ENCODE measurements at places on chromosomes 2 and 18.

DNA sequence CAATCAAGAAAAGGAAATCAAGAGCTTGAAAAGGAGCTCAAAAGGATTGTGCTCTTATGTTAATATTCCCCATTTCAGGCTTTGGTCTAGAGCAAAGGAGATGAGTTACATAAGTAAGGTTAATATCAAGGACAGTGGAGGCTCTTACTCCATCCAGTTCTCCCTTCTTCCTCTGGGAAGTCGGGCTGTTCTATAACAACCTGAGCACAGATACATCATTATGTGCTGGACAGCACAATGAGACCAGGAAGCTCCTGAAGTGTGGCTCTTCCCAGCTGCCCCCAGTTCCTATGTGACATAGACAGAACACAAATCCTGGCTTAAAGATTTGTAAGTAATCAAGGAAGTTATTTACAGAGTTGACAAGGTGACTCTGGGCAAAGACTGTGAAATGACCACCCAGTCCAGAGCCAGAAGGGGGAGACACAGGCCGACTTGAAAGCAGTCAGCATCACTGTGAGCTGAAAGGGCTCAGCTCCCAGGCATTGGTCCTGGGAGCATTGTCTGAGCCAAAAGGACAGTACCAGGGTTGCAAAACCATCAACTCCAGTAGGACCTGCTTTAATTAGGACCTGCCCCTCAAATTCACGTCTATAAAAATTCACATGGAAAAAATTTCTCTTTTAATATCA, 917.6 kb upstream of the ACVR2A start:
- no peak for DNase-seq

- peak; percentile 77 for DNase-seq
These were observed 202 bp downstream of the MCEE start for GRCh38 chr2:71129902-71130151.

DNA sequence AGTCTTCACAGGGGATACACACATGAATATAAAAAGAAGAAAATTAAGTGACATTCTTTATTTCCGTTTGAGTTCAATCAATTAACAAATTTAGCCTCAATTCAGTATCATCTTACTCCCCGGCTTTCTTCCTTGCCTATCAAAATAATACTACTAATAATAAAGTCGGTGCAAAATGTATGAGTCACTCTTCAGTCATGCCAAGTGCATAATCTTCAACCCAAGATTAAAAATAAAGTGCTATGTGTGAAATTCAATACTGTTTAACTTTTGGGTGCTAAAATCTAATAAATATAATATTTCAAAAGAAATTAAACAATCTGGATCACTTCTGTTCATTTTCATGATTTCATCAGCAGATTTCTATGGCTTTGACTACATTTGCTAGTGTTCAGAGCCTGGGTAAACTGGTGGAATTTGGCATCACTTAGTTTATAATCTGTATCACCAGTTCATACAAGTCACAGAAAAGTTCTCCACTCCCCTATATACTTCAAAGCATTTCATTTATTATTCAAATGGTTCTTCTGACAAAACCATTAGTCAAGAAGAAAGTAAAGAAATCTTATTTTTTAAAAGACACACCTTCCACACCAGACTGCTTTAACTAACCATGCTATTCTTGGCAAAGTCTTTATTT, 183.6 kb downstream of the THADA start:
- no peak for DNase-seq

DNA sequence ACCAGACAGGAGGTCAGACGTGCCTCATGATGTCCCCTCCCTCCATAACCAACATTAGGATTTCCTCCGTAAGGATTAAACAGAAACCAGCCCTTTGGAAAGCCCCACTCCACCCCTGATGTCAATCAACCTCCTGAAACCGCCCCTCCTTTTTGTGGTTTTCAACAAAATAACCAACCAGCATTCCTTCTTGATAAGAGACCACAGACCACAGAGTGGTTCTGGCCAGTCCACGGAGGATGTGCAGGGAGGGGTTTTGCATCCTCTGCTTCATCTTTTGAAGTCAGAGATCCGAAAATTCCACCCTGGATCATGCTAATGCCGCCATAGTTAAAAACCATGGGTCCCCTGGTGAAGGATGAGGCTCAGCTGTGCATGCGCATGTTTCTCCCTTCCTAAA, 180.0 kb upstream of the CCDC150 start:
- DNase-seq, result peak; percentile 25

GRCh38 chr2:54678719-54679118, 44.7 kb upstream of the EML6 start:
- no peak for DNase-seq

- DNase-seq, result peak; percentile 37
These were observed 48.1 kb upstream of the SIGLEC15 start for GRCh38 chr18:45777393-45777792.

DNA sequence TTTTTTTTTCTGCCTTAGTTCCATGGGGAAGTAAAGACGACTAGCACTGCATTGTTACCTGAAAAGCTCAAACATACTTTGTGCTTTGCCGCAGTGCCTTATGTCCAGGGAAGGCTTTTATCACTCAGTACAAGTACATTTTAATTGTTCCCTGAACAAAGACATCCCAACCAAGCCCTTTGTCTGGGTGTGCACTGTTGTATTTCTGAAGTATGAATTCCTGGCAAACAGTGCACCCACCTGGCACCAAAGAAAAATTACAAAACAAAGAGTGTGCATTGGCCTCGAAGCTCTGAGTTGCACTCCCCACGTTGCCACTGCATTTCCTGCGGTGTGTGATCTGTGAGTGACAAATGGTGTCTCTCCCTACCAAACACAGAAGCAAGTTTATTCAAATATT, 858.5 kb upstream of the PIK3C3 start:
- no peak for DNase-seq

DNA sequence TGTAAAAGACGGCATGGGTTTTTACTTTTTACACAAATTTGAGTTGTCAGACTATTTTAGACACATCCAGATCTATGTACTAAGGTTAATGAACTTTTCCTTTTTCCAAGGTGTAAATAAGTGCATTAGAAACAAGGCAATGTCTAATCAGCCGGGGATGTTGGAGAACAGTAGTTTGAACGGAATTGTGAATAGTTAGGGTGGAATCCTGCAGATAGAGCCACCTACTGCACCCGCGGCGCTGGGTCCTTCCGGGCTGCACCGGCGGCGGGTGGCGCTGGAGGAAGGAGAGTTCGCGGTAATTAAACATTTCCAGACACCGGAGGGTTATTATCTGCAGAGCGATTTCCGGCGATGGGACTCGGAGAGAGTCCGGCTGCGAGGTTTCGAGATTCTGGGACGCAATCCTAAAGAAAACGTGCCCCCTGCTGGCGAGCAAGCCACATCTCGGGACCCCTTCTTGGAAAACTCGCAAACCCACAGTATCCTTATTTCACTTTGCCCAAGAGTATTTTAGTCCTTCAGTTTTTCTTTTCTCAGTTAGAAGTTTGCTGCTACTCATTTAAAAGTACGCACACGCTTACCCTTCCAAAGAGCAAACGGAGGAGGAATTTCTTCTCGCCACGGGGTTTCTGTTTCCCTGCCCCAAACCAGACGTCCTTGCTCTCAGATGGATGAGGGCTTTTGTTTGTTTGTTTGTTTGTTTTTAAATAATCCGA, 4.5 kb upstream of the OSR1 start:
- peak; percentile 88 for DNase-seq

- no peak for DNase-seq
These were observed 41.4 kb downstream of the XDH start for GRCh38 chr2:31373127-31373526.

DNA sequence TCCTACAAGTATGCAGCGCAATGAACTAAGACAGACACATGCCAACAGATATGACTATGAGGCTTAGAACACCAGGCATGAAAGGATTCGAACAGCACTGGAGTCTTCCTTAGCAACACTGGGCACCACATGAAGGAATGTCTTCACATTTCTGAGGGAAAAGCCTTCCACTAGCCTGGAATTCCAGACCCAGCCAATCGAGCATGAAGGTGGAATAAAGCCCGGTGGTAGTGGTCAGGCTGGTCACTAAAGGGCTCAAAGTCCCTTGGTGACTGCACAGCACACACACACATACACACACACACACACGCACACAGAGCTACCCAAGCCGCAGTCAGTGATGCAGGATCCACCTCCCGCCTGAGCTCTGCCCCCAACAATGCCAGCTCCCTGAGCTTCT, 19.7 kb upstream of the SFXN5 start:
- no peak for DNase-seq

DNA sequence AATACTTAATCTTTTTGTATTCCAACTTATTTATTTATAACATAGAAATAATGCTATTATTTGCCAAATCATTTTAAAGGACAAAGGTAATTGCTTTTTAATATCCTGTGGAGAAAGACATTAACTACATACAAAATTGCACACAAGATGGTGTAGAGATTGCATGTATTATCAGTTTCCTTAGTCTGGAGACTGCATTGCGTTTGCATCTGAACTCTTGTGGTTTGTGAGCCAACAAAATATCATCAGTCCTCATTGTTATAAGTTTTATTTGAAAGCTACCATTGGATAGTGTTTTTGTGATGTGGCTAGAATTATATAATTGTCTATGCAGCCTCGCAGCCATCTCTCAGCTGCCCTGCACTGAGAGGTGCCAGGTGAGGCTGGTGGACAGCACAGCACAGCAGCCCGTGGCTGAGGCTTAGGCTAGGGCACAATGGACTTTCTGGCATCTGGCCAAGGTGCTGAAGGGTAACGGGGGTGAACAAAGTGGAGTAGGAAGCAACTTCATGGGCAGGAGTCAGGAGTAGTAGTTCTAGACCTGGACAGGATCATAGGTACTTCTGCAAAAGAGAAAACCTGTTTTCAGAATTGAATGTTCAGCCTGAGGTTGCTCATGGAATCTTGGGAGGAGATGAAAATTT, 15.1 kb downstream of the RASGRP3 start:
- DNase-seq, result no peak

- DNase-seq, result no peak
These were observed 51.5 kb upstream of the DCC start for GRCh38 chr18:52288403-52289004.

DNA sequence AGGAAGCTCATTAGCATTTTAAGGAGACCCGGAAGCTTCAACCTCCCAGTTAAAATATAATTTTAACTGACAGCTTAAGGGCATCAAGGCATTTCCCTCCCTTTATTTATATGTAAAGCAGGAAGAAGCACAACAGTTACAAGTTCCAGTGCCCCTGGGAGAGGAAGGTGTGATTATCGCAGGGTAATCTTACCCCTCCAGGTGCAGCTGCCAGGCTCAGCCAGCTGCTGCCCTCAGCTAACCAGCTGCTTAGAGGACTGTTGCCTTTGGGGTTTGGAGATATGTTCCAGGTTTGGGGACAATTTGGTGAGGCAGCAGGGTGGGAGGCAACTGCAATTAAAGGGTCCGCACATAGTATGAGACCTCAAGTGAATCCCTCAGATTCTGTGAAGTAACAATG, 55.3 kb upstream of the SETBP1 start:
- no peak for DNase-seq

GRCh38 chr2:233060501-233060979, 398 bp downstream of the INPP5D start:
- no peak for DNase-seq

DNA sequence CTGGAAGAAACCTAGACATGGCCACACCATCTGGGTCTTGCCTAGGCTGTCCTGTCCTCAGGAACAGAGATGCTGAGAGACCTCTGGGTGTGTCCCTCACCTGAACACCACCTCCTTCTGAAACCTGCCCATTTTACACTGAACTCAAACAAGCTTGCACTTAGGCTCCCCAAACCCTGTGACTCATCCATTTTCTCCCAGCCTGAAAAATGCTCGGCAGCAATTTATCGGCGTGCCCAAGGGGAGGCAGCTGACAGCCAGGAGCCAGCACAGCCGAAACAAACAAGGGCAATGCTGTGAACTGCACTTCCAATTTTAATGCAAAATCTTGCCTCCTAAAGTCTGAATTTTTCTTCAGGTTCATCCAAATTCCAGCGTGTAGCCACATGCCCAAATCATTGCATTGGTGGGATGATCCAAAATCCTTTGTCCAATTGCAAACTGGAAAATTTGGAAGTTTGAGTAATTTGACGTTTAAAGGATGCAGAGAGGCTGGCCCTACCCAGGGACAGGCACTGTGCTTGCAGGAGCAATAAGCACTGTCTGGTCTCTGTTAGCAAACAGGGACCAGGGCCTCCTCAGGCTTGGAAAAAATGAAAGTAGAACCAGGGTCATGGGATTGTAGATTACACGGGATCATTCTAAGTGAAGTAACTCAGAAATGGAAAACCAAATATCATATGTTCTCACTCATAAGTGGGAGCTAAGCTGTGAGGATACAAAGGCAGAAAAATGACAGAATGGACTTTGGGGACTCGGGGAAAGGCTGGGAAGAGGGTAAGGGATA, 67.7 kb downstream of the GALNT14 start:
- no peak for DNase-seq

- peak; percentile 49 for DNase-seq
These were observed 14.7 kb downstream of the NIFK start for GRCh38 chr2:121721926-121722325.

- no peak for DNase-seq
These were observed 125.9 kb downstream of the ACOXL start for GRCh38 chr2:110858135-110858725.

DNA sequence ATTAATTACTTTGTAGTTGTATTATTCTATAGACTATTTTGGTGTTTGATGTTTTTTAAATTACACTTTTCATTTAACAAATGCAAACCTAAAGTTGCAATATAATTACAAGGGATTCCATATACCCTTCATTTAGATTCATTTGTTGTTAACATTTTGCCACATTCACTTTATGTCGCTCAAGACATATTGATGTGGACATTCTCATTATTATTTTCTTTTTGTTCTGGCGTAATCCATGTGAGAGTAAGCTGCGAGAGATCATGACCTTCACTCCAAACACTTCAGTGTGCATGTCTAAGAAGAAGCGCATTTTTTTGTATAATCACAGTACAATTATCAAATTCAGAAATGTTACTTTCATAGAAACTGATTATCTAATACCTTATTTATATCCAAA, 280.6 kb downstream of the CALCRL start:
- no peak for DNase-seq

GRCh38 chr2:8752385-8752784, 70.5 kb downstream of the ID2 start:
- DNase-seq, result no peak

DNA sequence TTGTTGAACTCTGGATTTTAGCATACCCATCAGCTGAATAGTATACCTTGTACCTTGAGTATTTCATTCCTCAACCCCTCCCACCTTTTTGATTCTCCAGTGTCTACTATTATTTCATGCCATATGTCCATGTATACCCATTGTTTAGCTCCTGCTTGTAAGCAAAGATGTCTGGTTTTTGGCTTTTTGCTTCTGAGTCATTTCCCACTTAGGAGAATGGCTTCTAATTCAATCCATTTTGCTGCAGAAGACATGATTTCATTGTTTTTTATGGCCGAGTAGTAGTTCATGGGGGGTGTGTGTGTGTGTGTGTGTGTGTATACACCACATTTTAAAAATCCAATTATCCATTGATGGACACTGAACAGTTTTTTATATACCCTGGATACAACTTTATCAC, 24.3 kb upstream of the MOCOS start:
- no peak for DNase-seq

DNA sequence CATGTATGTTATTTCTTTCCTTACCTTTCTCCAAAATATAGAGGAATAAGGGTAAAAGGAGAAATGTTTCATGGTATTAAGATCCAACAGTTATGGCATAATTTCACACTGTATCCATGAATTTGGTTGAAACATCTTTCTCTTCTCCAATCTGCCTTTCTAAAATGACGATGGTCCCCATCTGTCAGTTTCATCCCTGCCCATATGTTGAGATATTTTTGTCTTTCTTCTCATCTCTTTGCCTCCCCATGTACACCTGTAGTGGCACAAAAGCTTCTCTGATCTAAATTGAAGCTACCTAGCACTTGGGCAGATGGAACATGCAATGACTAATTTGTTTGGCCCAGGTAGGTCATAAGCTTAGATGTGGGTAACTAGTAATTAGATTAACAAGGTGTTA, 90.7 kb upstream of the LRRTM1 start:
- no peak for DNase-seq

Data from amniotic stem cell (primary cell).